ENCODE measurements at places on chromosomes 7 and 10.
A peak's percentile ranks its signal among the peaks of the same experiment; 100 is the strongest.

- DNase-seq, result no peak
Measured at GRCh38 chr10:104417637-104418292, 64.1 kb downstream of the CFAP58 start.

DNA sequence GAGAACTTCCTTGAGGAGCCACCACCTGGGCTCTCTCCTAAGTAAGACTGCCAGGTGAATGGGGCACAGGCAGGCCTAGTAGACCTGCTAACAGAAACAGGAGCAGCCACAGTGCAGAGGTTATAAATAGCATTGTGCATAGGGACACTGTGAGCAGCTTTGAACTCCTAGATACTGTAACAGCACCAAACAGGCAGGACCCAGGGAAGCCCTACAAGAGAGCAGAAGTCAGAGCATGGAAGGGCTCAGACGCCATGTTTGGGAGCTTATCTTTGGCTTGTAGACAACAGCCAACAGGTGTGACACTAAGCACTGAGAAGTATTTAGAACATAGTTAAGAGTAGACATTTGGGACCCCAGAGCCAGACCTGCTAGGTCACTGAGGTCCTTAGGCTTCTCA lies 14.5 kb downstream of the XRCC2 start:
- DNase-seq, result no peak

DNA sequence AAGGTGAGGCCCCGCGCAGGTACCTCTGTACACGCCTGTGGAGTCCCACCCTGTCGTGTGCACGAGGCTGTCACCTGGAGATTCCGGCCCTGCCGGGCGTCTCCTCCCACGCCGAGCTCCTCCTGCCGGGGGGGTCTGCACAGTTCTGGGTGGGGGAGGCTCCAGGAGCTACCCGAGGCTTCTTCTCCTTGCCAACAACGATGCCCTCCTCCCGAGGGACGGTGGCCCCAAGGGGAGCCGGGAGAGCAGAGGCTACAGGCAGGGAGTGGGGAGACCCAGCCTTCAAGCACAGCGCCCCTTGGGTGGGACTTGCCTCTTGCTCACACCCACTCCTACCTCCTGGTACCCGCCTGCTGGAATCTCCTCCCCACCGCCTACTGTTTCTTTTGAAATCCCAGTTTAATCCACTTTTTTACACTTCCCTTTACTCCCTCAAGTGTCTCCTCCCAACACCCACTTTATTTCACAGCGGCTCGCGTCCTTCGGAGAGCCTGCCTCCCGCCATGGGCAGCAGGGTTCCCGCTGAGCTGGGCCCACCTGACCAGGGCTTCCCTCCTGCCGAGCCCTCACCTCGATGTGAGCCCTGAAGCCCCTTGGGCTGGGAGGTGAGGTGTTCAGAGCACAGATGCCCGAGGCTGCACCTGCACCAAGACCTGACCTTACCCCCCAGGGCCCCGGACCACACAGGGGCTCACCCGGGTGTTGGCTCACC lies 338.1 kb downstream of the DNAJB6 start:
- DNase-seq, result no peak

DNA sequence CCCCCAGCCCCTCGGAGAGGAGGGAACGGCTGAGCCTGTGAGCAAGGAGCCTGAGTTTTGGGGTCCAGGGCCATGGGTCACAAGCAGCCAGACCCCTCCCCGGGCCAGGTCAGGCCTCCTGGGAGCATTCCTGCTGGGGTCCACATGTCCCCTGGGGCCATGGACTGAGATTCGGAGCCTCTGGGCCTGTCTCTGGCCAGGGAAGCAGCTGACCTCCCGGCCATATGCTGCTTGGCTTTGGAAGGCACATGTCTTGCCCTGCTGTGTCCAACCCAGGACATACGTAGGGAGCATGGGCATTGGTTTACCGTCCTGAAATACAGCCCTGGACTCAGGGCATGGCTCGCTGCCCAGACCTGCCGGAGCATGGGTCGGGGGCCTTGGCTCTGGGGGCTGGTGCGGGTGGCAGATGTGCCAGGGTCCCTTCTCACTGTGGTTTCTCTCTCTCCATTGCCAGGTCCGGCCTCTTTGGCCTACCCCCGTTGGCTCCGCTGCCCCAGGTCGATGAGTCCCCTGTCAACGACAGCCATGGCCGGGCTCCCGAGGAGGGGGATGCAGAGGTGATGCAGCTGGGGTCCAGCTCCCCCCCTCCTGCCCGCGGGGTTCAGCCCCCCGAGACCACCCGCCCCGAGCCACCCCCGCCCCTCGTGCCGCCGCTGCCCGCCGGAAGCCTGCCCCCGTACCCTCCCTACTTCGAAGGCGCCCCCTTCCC lies 7.3 kb downstream of the PWWP2B start:
- DNase-seq, result no peak

DNA sequence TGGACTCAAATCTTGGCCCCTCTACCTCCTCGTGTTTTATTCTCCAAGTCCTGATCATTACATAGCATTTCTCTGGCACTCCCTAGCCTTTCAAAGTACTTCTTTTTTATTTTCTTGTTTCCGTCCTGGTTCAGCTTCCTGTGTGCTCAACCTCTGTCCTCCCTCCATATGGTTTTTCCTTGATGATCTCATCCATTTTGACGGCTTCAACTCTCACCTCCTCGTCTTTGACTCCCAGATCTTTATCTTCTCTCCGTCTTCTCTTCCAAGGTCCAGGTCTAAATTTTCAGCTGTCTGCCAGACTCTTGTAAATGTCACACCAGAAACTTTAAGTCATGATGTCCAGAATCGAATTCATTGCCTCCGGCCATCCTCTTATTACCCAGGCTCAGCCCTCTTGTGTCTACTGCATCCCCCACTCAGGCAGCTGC lies 23.3 kb upstream of the GFRA1 start:
- no peak for DNase-seq

- no peak for DNase-seq
Measured at GRCh38 chr10:128469515-128469914, 343.3 kb upstream of the MKI67 start.

- DNase-seq, result no peak
Measured at GRCh38 chr10:4431114-4431863, 394.7 kb upstream of the AKR1E2 start.

- no peak for DNase-seq
Measured at GRCh38 chr7:139671967-139672366, 105.8 kb downstream of the HIPK2 start.

- DNase-seq, result no peak
Measured at GRCh38 chr7:44247868-44248651, 47.3 kb downstream of the YKT6 start.

GRCh38 chr10:58512491-58513187 lies at the start of gene BICC1:
TSS of gene BICC1 (plus strand) at chr10:58512872. CDS start at chr10:58513144, 272 bp downstream.
- peak; percentile 44 for DNase-seq

DNA sequence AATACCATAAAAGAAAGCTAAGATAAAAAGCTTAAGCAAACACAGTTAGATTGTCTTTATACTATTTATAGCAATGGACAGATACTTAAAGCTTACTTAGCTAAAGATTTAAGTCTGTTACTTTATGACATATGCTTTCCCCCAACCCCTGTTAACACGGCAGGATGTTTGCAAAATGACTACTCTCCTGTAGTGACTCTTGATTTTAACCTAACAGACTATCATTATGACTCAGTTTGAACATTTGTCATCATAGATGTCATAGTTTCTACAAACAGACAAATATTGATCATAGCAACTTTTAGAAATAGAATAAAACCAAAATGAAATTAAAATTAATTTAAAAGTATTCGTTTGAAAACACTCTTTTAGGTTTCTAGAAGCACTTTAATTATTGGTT lies 7.8 kb upstream of the COMMD3 start:
- no peak for DNase-seq

- no peak for DNase-seq
Measured at GRCh38 chr7:100171087-100171681, 2.8 kb upstream of the GAL3ST4 start.

DNA sequence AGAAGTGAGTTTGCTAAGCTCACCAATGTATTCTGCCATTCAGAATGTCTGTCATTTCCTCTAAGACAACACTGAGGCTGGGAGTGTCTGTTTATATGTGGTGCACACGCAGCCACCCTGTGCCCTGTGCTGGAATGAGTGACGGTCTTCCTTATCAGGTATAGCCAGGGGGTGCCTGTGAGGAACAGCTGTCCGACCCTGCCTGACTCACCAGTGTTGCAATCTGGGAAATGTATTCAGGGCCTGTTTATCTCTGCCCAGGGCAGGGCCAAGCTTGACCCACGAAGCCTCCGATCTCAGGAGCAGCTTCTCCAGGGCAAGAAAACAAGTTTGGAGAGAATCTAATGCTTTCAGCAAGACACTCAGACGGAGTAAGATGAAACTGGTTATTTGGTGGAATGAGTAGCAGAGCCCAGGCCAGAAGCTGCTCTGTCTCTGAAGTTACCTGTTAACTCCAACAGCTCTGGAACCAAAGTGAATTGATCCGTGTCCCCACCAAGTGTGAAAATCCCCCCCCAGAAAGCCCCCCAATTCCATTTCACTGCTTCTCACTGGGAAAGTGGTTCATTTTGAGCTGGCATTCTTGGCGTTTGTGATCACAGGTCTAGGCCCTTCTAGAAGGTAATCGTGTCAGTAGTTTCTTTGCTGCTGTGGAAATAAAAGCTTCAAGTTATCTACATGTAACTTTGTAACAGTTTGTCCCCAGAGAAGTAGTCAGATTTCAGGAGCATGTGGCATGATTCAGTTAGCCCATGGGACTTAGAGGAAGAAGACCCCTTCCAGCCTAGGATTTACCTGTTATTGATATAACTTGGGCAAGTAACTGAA lies 6.1 kb upstream of the UBE2H start:
- no peak for DNase-seq

- no peak for DNase-seq
Measured at GRCh38 chr7:22219036-22219435, 137.9 kb downstream of the RAPGEF5 start.

DNA sequence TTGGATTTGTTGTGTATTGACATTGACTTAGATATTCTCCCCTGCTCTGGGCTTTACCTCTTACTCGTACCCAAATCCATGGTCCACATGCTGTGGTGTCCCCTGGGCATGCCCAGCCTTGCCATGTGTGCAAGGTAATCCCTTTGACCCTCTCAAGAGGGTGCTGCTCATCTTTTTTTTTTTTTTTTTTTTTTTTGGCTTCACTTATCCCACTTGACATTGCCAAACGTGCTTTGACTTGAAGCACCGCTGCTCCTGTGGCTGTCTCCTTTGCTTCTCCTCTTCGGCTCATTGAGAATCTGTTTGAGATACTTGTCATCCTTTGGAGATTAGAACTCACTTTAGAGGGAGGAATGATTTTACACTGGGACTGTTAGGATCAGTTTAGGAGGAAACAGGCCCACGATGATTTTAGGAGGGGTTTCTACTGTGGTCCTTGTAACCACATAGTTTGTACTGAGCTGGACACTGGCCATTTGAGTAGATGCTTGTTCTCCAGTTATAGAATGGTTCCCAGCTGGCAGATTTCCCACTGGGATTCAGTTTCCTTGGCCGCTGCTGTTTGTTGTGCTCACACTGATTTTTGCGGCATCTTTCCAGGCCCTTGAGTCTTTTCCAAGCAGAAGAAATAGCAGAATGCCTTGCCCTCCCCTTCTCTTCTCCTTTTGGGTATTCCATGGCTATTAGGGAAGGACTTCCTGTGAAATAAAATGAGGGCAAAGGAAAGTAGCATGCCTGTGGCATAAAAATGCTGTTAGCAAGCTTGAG lies 184.8 kb downstream of the AUTS2 start:
- no peak for DNase-seq

DNA sequence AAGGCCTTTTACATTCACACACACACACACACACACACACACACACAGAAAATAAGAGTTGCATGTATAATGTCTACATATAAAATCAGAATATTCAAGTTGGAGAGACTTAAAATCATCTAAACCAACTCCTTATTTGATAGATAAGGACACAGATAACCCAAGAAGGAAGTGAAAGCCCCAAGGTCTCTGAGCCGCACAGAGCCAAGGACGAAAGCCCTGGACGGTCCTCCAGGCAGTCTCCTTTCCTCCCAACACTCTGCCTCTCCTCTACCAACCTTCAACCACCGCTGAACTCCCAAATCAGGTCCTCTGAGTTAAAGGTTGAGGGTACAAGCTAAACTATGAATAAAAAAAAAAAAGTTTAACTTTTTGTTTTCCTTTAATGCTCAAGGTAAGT lies 28.2 kb downstream of the UBE2H start:
- DNase-seq, result no peak

- no peak for DNase-seq
Measured at GRCh38 chr7:99357701-99358490, 16.6 kb upstream of the ARPC1B start.

DNA sequence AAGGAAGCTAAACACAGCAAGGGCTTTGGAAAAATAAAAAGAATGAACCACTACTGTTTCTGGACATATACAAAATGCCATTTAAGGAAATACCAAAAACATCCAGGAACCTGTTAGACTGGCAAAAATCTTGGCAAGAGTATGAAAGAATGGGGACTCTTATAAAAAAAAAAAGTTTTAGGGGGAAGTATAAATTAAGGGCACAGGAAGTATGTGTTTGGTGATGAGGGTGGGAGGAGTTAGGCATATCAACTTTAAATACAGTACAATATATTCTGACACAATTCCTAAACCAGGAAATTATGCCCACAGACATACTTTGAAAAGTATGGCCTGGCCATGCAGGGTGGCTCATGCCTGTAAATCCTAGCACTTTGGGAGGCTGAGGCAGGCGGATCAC lies 74.2 kb downstream of the WAPL start:
- no peak for DNase-seq

DNA sequence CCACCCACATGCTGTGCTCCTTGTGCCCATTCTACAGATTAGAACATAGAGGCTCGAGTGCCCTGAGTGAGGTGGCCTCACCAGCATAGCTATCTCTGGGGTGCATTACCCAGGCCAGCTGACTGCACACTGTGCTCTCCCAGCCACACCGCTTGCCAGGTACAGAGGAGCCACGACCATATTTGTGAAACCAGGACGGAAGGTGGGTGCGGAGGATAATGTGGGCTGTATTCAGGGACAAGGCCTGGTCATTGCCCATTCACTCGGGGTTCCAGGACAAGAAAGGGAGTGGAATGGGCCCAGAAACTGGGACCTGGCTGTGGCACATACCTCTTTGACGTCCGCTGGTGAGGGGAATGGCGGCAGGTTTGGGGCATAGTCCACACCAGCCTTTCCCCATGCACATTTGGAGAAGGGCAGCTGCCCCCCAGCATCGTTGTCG lies 236.0 kb downstream of the TNS3 start:
- peak; percentile 33 for DNase-seq
